ENCODE measurements at places on chromosomes 16 and 17.
A peak's percentile ranks its signal among the peaks of the same experiment; 100 is the strongest.

DNA sequence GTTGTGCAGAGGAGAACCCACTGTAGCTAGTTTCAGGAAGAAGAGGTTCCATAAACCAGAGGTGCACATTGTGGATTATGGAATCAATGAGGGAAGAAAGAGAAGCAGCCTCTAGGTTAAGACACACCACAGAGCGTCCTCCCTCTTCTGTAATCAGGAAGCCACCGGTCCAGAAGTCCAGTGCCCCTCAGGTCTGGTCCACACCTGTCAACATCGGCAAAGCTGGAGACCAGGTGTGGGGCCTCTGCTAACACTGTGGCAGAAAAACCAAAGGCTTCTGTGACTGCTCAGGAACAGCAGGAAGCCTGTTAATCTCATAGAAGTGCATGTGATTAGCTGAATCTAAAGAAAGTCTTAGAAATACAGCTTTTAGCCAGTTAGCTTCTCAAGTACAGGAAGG, 23.3 kb downstream of the LIMD2 start:
- no peak for DNase-seq

- DNase-seq: no peak
Measured at GRCh38 chr17:4018446-4018845, 54.2 kb upstream of the ATP2A3 start.

DNA sequence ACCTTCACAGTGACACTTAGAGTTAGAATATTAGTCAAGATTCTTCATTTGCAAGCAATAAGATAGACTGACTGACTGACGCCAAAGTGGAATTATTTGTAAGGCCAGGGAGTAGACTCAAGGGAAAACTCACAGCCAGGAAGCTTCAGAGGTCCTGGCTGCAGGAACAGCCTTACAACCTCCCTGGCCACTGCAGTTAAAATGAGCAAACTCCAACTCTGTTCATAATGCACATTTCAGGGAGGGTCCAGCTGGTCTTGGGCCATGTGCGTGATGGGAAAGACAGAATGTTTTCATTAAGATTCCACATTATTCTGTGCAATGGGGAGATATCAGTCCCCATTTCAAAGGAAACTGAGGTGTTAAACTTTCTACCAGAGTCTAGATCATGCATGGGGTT, 9.9 kb downstream of the CAPNS2 start:
- DNase-seq: no peak

GRCh38 chr17:1830288-1830687, 483 bp downstream of the RPA1 start:
- DNase-seq: peak; percentile 9

DNA sequence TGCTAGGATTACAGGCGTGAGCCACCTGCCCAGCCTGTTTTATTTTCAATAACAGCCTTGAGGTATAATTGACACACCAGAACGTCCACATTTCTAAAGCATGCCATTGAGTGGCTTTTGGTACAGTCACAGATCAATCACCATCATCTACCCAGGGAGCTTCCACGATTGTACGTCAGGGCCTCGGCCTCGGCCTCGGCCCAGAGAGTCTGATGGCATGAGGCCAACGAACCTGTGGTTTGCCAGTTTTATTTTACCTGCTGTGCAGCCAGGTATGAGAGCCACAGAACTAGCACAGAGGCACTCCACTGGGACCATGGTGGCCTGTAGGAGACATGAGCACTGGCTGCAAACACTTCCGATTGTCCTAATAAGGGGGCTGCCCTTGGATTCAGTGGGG, 8.3 kb downstream of the UBALD1 start:
- DNase-seq: no peak

DNA sequence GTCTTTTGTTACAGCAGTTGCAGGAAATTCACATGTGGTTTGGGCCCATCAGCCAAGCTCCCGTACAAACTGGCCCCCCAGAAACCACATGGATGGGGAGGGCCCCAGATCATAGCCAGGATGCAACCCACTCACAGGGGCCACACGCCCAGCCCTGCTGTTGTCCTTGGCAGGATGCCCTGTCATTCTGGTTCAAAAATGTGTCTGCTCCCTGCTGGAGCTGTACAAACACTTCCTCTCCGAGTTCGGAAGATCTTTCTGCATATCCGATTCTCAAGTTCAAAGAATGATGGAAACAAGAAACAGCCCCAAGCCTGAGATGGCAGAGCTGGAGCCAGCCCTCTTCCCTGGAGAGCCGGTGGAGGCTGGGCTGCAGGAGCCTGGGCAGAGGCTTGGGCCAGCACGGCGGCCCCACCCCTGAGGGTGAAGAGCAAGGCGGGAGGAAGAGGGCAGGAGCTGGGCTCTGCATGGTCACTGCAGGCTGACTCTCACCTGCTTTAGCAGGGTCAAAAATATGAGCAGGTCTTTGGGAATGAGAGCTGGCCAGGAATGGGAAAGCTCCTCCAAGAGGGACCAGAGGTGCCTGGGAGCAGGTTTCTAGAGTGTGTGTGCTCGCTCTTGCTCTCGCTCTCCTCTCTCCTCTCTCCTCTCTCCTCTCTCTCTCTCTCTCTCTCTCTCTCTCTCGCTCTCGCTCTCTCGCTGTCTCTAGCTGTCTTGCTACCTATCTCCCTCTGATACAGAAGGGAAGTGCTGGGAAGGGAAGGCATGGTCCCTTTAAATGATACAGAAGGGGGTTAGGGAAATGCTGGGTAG, 34.7 kb upstream of the ENPP7 start:
- DNase-seq: no peak

DNA sequence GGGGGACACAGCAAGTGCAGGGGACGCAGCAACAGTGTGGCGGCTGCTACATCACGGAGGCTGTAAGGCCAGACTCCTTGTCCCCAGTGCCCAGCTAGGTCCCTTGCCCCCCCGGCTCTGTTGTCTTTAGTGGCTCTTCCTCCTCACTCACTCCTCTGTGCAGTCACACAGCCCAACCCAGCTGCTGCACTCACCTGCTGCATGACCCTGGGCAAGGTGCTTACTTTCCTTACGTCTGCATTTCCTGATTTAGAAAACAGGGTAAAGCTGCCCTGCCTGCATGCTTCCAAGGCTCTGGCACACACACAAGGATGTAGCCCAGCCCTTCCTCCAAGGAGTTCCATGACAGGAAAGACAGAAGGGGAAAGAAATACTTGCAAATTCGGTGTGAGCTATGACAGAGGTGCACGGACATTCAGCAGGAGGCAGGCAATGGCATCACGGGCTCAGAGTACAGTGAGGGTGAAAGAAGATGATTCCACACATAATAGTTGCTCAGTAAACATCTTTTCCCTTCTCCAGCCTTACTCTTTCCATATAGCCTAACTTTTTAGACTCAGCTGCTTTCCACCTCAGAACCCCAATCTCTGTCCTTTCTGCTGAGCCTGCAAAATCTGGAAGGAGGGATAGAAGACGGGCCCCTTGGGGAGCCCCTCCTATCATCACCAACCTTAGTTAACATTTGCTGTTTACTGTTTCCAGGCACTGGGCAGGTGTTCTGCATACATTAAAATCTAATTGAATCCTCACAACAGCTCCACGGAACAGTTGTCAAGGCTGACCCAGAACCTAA, 150.9 kb downstream of the MRM1 start:
- DNase-seq: no peak

DNA sequence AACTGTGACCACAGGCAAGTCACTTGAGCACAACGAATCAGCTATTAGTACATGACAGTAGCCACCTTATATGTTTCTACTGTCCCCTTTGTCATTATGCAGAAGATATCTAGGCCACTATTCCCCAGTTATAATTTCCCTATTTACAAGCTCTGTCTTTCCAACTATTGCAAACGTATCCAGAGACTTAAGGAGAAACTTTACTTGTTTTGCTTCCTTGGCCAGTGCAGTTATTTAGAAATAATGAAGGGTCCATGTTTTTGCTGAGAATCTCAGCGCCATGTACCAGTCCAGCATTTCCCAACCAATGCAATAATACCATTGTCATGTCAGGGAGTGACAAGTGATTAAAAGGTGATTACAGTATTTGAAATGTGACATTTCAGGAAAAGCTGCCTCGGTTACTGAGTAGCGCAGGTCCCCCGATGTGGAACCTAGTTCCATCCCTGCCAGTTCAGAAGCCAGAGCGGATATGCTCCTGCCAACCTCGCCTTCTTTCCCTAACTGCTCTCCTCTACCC, 743 bp downstream of the ZNF624 start:
- DNase-seq: peak; percentile 43

DNA sequence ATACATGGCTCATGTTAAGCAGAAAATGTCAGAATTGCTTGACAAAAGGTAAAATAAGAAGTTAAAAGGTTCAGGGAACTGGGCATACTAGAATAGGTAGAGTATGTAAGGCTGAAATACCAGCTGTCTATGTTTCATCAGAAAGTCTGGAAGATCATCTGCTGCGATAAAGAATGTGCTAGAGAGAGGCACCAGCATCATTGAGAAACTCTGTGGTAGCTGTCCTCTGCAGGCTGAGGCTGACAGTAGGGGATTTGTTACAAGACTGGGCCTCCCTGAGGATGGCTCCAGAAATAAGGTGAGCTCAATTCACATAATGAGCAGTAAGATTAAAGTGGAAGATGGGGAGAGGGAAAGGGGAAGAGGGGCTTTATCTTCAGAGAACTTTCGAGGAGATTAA, 4.5 kb upstream of the ZNF287 start:
- no peak for DNase-seq

- no peak for DNase-seq
Measured at GRCh38 chr17:55540414-55541091, 29.3 kb upstream of the SMIM36 start.

DNA sequence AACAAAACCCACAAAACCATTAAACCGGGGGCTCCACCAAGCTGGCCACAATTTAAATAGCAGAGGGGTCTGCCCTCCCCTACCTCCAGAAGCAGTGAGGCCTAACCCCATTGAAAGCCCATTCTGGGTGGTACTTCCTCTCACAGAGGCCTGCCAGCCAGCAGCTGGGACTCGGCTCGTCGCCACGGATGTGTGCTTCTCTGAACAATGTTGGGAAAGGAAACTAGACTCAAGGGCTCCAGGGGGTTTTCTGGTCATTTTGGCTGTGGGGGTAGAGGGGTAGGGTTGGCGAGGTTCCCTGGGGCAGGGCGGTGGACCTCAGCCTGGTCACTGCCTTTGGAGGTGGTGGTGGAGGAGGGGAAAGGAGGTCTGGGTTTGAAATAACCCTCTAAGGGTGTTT, 4.7 kb upstream of the PLCG2 start:
- no peak for DNase-seq

DNA sequence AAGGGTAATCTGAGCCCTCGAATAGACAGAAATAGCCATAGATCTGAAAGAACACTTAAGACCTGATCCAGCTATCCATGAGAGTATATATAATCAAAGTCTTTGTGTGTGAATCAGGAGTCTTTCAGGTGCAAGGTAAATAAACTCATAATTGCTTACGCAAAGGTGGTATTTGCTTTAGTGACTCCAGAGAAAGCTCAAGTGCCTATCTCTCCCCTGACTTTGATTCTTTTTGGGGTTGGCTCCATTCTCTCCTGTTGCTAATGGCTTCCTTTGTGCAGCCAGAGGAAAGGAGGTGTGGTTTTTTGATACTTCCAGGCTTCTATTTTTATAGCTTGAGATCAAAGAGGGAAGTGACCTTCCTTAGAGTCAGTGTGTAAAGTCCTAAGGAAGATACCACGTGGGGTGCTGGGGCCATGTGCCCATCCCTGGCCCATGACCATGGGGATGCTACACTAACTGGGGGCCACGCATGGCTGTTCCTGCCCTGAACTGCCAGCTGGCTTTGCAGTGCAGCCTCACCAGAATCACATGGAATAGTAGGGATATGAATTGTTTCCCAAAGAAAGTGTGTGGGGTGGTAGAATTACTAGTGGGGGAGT, 45.8 kb downstream of the TENT4B start:
- no peak for DNase-seq

GRCh38 chr17:50507871-50508572, at the start of gene MYCBPAP:
TSS of gene MYCBPAP (plus strand) at chr17:50508439. CDS start at chr17:50508675, 236 bp downstream.
- peak; percentile 54 for DNase-seq

DNA sequence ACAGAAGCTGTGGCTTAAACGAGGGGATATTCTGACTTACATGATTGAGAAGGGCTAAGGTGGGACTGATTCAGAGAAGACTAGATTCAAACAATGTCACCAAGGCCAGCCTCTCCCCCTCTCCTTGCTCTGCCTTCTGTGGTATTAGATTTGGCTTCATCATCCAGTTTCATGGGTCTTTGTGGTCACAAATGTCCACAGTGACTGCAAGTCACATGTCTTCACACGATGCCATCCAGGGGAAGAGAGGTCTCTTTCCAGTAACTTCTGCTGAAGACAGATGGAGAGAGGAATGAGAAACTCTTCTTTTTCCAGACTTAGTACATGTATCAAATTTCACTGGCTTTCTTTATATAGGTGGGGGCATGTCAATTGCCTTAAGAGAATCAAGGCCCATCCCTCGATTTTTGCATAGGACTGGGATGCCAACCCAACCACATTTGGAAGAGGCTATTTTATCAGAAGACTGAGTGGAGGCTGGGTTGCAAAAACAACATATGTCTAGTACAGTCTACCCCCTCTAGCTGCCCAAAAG, 57.3 kb upstream of the HNF1B start:
- DNase-seq: no peak

- DNase-seq: peak; percentile 52
Measured at GRCh38 chr17:17021194-17021863, 20.9 kb upstream of the MPRIP start.

Measured in pons (tissue), 1 donor.